ENCODE measurements at places on chromosomes 3 and 15.

GRCh38 chr3:108051005-108051404, 39.8 kb downstream of the CD47 start:
- no peak for DNase-seq

DNA sequence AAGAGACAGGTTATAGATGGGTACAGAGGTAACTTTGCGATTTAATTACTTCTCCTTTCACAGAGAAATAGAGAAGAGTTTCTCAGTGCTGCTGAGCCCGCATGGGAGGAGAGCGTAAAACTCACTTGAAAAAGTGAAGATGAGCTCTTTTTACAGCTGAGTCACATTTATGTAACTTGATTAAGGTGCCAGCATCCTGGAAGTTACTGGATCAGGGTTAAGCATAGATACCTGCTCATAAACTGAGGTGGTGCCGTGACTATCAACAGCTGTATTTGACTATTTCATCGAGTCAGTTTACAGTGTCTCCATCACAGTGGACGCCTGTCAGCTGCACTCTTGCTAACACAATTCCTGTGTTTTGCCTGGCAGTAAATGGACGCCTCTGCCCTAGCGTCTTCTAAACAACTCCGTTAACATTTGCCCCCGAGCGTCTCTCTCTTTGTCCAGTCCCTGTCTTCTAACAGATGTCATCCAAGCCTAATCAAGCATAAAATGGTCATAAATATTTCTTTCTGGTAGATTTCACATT, 414.6 kb downstream of the FOXP1 start:
- DNase-seq, result peak; percentile 31

DNA sequence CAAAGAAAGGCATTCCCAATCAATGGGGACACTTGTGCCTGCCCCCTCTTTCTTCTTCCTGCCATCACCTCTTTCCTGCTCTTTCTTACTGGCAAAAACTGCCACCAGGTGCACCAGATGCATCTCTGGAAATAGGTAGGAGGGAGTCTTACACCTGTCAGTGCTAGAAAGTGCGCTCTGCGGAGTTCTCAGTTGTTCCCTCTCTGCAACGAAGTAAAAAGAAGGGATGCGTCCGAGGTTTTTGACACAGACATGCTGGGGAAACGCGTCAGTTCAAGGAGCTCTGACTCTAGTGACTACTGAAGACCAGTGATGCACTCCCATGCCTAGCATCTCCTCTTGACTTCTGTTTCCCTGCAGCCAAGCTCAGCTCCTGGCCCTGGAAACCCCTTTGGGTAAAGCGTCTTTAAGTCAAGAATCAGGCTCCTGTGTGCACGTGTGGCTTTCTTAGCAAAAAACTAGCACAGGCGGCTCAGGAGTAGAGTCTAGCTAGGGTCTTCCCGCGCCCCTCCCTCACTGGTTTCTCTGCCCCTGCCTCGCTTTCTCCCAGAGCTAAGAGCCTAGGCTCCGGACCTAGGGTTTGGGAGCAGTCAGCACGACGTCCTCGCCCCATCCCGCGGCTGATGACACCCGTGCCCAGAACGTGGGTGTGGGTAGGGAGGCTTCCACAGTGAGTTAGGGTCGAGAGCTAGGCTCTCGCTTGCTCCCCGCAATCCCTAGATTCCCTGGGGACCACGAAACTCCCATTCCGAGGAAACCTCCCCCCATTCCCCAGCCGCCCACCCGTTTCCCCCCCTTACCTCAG, 564 bp upstream of the GRM7 start:
- DNase-seq, result no peak

DNA sequence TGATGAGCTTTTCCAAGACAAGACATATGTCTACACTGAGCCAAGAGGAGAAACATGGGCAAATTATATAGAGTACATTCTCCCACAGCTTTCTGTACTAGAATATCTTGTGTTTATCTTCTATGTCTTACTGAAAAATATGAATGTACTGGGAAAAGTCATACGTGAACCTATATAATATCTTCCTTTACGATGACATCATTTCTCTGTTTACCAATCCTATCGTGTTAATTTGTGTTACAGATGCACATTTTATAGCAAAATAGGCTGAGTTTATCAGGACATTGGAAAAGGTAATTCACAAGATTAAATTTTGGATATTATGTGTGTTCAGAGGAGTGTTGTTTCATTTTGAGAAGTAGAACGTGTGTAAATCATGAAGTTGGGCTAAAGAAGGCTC, 452.5 kb upstream of the THRB start:
- no peak for DNase-seq

- DNase-seq, result no peak
These were observed 156.3 kb downstream of the WNT5A start for GRCh38 chr3:55330756-55331155.

GRCh38 chr15:31440754-31441311, 114.2 kb downstream of the KLF13 start:
- DNase-seq, result peak; percentile 60

GRCh38 chr15:89112341-89112971, 24.2 kb downstream of the ABHD2 start:
- no peak for DNase-seq

- DNase-seq, result no peak
These were observed 268.1 kb upstream of the UBE2E2 start for GRCh38 chr3:22935040-22935439.

DNA sequence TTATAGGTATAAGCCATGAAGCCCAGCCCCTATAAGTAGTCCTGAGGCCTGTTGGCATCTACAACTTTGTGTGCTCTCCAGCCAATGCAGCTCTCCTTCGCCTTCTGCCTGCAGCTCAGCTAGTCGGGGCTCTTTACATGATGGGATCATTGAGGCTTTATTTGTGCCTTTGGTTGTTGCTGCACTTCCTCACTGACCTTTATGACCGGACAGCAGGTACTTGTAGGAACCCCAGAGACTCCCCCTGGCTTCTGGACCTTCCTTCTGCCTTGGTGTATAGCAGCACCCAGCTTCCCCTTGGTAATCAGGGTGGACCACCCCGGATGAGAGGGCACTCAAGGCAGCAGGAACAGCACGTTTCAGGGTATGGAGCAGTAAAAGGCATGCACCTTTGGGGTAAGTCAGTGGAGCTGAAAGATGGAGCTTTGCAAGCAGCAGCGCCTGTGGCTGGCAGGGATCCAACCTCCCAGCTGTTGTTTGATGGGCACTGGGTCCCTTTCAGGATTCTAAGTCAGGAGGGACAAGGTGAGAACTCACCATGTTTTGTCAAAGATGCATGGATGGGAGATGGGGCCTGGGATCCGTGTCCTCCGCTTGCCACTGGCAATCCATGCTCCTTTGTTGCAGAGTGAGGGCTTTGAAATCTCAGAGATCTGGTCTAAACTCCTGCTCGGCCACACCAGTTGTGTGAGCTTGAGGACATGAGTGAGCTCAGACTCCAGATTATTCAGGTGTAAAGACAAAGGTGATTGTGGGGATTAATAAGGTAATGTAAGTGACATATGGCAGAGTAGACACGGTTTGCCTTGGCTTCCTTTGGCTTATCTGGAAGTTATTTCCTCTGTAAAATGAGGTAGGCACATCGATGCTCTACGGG, 65.1 kb upstream of the KLF13 start:
- DNase-seq, result no peak

DNA sequence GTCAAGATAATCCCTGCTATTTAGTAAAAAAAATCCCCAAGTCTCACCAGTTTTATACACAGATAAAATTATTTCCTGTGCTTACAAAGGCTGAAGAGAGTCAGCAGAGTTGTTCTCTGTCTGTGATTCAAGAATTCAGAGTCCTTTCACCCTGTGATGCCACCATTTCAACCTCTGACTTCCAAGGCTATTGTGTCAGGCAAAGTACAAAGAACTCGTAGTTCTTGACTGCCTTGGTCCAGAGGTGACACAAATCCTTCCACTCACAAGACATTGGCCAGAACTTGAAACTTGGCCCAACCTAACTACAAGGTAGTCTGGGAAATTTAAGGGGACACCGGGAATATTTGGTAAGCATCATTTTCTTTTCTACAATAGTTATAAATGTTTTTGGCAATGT, 34.9 kb upstream of the CMC1 start:
- DNase-seq, result no peak

- peak; percentile 73 for DNase-seq
These were observed 3.3 kb downstream of the HES1 start for GRCh38 chr3:194139071-194139813.

GRCh38 chr3:89690646-89691045, 583.2 kb downstream of the EPHA3 start:
- DNase-seq, result no peak

GRCh38 chr3:160478338-160478737, 28.8 kb upstream of the TRIM59 start:
- no peak for DNase-seq

GRCh38 chr3:162538906-162539305, 1042.3 kb downstream of the OTOL1 start:
- no peak for DNase-seq

DNA sequence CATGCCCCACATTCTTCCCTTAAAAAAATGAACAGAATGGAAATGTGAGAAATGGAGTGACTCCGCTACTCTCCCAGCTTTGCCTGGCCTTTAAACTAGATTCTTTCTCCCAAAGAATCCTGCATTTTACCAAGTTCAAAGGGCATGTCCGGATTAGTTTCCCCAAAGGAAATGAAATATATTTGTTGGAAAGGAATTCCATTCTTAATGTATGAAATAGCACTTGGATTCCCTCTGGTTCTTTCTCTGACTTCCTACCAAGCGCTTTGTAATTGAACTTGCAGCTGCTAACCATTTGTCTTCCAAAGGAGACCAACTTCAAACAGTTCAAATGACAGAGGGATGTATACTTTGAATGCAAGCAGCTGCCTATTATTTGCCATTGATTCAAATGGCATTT, 18.9 kb downstream of the MAP2K1 start:
- DNase-seq, result no peak

DNA sequence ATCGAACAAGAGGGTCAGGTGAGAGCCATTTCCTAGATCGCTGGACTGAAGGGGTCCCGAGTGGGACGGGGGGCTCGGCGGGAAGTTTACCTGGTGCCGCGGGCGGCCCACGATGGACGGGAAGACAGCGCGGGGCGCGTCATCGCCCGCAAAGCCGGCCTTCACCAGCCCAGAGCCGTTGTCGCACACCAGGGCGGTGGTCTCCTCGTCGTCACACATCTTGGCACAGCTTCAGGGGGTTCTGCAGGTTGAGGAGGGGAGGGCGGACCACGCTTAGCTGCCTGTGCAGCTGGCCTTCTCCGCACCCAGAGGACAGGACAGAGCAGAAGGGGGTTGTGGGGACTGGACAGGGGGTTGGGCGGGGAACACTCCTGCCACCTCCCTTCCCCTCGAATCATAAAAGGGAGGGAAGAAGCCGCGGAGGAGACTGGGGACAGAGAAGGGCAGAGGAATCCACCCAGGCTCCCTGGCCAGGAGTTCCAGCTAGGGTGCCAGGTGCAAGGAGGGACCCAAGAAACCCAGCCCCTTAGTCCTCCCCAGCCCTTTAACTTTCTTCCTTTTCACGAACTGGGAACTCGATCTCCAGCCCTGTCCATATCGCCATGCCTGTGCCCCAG, 651 bp downstream of the ACTC1 start:
- no peak for DNase-seq

DNA sequence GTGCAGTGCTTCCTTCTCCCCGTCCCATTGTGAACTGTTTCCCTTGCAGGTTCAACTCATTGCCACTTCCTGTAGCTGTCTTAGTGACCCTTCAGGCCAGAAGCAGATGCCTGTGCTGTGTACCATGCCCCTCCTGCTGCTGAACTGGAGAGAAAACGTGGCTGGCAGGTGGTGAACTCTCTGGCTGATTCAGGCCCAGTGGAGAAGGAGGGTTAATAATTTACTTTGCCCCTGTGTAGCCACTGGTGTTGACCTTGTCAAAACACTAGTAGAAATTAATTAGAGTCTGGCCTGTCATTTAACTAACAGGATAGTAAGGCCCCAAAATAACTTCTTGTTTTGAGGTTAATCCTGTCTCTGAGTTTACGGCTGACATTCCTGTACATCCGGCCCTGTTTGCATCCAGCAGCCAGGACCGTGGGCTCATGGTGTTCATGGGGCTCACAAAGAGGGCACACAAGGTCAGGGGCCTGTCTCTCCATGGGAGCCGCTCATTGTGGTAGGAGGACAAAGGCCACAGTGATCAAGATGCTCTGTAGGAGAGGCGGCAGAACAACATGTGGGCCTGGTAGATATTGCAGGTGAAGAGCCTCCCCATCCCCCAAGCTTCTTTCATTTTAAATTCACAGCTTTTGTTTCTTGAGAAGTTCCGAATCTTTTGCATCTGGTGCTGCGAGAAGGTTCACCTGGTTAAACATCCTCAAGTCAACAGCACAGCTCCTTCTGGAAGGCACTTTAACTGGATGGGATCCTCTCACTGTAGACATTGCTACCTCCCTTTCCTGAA, 101.6 kb downstream of the CGNL1 start:
- no peak for DNase-seq

GRCh38 chr3:34808287-34808686, 831.0 kb upstream of the ARPP21 start:
- DNase-seq, result no peak

GRCh38 chr3:186261638-186262037, 100.4 kb downstream of the DGKG start:
- DNase-seq, result no peak

DNA sequence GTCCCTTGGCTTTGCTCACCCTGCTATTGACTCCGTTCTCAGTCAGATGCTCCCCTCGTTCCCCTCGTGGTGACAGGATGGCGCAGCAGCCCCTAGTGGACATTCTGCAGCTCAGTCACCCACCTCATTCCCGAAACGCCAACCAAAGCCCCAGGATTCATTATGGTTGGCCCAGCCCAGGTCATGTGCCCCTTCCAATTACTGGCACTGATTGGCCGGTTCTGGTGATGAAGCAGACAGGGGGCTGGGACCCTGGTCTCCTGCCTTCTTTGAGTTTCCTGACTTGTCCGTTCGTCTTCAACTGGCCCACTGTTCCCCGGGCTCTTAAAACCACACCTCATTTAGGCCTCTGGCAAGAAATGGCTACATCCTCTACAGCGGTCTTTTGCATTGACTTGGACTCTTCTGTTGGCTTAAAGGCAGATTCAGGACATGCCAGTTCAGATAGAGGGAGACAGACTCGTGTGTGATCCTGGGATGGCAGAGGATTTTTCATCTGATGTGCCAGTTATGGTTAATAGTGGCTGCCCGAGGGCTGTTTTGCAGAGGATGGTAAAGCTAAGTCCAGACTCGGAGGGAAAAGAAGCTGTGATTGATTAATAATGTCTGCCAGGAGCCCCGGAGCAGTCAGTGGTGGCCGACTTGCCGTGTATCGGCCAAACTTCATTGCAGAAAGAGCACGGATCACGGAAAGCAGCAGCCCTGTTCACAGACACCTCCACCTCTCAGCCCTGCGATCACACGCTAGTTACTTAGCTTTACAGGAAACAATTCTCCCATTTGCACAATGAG, 37.8 kb downstream of the LSM3 start:
- peak; percentile 88 for DNase-seq

DNA sequence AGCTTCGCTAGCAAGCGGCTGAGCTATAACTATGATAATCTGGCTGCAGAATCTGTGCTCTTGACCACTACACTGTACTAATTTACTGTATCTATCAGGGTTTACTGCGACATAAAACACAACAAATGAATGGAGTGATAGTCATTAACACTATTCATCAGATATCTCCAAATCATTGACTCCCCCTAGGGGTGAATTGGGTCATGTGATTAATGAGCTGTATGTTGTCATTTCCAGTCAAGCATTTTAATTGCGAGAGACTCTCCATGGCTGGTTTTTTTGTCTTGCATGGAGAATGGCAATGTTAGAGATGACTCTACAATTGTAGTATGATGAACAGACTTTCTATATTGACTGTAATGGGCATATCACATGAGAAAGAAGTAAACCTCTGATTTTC, 10.5 kb upstream of the TM4SF18 start:
- DNase-seq, result no peak
